AG09309 (cell line): ENCODE measurements at places on chromosomes 3 and 15.

DNA sequence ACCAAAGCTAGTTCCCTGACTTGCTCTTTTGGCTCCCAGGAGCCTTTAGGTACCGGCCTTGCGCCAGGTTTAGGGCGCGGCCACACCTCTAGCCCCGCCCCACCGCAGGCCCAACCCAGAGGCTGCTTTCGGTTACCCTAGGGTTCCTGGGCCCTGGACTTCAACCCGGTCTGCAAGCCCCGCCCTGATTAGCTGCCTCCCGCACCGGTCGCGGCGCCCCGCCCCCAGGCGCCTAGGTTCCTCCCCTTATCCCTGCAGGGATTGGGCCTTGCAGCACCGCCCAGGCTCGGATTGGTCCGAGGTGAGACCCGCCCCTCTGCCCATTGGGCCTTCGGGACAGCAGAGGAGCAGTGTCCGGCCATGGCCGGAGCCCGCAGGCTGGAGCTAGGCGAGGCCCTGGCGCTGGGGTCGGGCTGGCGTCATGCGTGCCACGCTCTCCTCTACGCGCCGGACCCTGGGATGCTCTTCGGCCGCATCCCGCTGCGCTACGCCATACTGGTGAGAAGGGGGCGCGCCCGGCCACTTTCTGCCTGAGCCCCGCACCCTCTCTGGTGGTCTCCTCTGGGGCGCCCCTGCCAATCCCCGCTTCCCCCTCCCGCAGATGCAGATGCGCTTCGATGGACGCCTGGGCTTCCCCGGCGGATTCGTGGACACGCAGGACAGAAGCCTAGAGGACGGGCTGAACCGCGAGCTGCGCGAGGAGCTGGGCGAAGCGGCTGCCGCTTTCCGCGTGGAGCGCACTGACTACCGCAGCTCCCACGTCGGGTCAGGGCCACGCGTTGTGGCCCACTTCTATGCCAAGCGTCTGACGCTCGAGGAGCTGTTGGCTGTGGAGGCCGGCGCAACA lies at the start of gene NUDT16:
NUDT16 (plus strand) TSS at position 330 of the 847 bp plus-strand sequence; CDS start at position 361, 31 bp downstream.
- peak; percentile 96 for DNase-seq

DNA sequence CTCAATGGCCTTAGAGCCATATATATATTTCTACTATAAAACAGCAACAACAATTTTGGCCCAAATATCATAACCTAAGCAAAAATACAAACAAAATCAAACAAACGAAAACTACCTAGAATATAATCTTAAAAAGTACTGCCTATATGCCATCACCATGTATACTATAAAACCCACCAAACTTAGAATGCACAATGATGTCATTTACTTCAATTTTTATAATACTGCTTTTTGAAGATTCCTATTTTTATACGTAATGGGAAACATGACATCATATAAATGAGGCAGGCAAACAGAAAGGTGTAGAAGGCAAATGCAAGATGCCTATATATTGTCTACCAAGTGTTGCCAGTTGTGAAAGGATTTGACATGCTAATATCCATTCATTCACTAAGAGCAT lies 302.3 kb downstream of the TIGIT start:
- DNase-seq: no peak

GRCh38 chr3:146554151-146554760 lies 9.8 kb upstream of the PLSCR1 start:
- DNase-seq: no peak

DNA sequence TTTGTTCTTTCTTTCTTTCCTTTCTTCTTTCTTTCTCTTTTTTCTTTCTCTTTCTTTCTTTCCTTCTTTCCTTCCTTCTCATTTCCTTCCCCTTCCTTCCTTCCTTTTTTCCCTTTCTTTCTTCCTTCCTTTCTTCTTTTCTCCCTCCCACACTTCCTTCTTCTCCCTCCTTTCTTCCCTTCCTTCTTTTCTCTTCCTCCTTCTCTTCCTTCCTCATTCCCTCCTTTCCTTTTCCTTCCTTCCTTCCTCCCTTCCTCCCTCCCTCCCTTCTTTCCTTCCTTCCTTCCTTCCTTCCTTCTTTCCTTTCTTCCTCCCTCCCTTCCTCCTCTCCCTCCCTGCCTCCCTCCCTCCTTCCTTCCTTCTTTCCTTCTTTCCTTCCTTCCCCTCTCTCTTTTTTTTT lies 755.7 kb upstream of the GRM7 start:
- no peak for DNase-seq

GRCh38 chr3:69364354-69364753 lies 21.5 kb downstream of the FRMD4B start:
- no peak for DNase-seq

- no peak for DNase-seq
These were observed 57.5 kb downstream of the IGSF11 start for GRCh38 chr3:118977118-118977517.

GRCh38 chr15:100120111-100120510 lies 221.7 kb downstream of the ADAMTS17 start:
- no peak for DNase-seq

DNA sequence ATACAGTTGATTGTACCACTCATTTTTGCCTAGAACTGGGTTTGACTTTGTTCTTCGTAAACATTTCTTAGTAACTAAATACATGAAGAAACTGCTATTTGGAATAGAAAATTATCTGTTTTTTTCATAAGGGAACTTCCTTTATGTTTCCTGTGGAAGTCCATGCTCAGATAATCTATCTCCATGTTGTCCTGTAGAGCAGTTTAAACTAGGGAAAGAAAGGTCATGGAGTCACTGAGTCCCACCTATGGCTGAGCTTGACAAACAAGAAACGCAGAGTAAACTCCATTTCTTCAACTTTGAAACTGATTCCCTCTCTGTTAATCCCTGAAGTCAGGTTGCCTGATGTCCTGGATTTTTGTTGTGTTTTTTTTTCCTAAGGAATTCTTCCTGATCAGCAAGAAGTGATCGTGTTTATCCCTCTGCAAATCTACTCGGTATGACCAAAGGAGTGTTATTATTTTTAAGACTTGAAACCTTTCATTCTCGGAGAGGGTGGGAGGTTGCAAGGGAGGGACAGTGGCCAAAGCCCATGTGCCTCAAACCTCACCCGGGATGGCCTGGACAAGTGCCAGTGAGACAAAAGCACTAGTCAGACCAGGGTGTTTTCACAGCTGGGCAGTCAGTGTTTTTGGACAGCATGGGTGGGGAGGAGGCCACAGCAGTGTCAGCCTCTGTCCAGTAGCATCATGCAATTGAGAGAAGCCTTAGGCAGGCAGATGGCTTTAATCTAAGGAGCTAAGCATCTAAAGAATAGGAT lies 129.8 kb upstream of the PHLDB2 start:
- DNase-seq: peak; percentile 76

GRCh38 chr15:58409861-58410260 lies 21.9 kb upstream of the LIPC start:
- no peak for DNase-seq

DNA sequence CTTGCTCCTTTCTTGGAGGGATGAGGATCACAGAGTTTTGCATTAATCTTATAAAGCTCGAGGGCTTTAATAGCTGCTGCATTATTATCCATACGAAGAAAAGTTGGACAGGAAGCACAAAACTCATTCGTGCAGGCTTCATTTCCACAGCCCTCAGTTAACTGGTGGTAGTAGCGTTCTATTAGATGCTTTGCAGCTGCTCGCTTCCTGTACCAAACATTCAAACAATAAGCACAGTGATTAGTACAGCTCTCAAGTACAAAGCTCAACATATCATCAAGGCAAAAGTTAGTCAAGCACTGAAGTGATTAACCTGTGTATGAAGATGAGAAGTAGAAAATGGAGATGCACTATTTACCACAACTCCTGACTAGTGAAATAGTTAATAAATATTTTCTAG lies 63.3 kb downstream of the UBE3A start:
- no peak for DNase-seq

DNA sequence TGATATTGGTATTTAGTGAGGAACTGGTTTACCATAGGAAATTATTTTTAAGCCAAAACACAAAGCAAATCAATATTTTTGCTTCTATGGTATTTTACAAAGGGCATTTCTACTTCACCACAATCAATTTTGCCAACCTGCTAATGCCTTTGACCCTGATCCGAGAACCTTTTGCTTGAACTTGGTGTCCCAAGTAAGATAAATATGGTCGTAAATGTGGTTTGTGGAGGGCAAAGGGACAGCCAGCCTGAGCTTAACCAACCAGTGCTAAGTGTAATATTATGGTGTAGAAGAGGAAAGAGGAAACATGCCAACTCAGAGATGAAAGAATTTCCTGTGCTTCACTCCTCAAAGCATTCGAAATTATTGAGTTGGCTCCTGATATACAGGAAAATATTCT lies 148.4 kb downstream of the C3orf38 start:
- no peak for DNase-seq

DNA sequence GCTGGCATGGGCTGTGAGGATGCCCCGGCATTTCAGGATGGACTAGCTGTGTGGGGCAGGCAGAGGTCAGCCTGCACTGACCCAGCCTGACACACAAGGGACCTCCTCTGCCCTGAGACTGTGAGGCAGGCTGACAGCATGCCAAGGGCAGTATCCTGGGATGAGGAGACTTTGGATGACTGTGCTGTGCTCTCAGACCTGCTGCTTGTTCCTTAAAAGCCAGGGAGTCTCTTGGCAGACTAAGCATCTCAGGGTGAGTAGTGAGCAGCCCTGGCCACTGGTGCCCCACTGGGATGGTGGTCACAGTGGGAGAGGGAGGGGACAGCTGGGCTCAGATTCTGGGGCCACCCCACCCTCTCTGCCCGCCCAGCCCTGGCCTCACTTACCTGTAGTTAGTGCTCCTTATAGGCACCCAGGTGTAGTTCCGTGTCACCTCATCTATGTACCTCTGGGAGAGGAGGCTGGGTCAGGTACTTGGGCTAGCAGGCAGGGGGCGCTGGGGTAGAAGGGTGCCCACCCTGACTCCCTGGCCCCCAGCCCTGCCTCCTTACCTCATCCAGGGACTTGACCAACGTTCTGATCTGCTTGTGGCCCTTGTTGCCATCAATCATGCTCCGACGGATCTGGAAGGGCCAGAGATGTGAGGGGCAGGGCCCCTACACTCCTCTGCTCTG lies 16.1 kb upstream of the TMEM115 start:
- no peak for DNase-seq

GRCh38 chr15:71118881-71119632 lies 3.8 kb downstream of the THSD4 start:
- no peak for DNase-seq

- no peak for DNase-seq
These were observed 134.2 kb downstream of the TJP1 start for GRCh38 chr15:29687939-29688505.

DNA sequence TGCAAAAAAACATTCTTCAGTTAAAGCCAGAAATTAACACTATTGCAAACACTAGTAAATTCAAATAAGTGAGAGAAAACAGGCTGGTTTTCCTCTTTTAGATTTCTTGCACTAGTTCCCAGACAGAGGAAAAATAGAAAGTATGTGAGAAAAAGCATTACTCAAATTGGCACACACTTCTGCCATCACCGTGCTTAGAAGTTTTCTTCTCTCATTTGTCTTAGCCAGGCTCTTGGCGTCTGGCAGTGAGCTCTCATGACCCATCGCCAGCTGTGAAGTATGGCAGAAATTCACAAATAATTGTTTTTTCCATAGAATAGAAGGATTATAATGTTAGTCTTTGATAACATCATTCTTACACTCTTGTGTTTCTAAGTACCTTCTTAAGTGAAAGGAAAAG lies 515.9 kb downstream of the GBE1 start:
- DNase-seq: no peak

DNA sequence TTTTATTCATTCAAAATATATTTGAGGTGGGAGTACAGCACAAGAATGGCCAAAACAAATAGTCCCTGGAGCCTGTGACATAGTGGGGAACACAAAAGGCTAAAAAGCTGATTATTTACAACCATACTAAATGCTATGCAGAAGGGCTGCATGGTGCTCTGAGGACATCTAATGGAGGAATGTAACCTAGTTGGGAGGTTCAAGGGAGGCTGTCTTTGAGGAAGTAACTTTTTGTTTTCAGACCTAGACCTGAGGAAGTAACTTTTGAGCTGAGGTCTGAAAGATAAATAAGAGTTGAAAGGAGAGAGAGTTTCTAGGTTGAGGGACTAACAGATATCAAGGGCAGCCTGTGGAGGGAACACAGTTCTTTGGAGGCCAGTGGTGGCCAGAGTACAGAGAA lies 34.8 kb upstream of the RASA2 start:
- DNase-seq: no peak

DNA sequence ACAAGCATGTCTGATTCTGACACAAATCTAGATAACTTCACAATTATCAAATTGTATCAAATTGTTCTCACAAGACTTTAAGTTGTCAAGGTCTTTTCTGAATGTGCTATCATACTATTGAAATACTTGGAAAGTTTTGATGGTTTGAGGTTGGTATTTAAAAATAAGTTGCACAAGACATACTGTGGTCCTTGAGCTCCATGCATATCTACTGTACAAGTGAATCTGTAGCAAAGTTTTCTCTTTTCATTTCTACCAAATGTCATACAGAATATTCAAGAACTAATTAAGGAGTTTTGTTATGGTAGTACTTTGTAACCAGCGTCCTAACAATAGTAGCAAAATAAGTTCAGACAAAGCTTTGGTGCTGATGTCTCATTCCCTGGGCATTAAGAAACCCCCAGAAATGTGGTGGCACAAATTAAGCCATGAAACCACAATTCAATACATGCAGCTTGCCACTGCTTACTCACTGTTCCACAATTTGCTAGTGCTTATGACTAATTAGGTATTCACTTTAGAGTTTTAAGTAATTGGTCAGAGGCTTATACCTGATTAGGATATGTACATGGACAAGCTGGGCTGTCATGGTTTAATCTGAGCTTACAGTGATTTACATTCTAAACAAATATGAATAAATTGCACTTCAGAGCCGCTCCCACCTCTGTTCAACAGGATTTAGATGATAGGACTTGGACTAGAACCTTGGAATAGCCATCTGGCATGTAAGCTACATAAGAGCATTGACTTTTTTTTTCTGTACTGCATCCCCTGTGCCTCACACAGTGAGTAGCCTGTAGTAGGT lies 8.8 kb downstream of the TBC1D23 start:
- peak; percentile 87 for DNase-seq

DNA sequence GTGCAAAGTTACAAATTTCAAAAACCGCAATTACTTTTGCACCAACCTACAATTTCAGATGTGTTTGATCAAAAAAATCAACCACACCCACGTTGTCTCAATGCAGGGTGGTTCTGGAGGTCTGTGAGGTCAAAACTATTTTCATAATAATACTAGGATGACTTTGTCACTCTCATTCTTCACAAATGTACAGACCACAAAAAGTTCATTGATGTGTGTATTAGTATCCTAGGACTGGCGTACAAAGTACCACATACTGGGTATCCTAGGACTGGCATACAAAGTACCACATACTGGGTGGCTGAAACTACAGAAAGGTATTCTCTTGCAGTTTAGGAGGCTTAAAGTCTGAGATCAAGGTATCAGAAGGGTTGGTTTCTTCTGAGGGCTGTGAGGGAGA lies 13.0 kb downstream of the SUCLG2 start:
- no peak for DNase-seq

DNA sequence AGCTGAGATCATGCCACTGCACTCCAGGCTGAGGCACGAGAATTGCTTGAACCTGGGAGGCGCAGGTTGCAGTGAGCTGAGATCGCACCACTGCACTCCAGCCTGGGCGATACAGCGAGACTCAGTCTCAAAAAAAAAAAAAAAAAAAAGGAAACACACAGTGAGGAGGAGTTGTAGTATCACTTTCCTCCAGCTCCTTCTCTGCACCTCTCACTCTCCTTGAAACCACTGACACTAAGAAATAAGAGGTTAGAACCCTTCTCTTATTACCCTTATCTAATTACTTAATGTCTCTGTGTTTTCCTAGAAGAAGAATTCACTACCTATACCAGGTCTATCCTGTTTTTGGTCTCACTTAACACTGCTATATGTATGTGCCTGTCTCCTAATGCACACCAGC lies 31.7 kb downstream of the RAB27A start:
- no peak for DNase-seq
